ENCODE measurements at places on chromosomes 2 and 18. TPM values are rescaled to one million over a fixed set of nuclear protein-coding genes. Genes with fewer than 3 reads are reported as not detected.
A peak's percentile ranks its signal among the peaks of the same experiment; 100 is the strongest.

The LRRC30 gene
- total RNA-seq, result not detected

The CD207 gene
- 0.27 TPM for total RNA-seq

The LCT gene
- total RNA-seq, result not detected

The CYRIA gene
- 12.5 TPM for total RNA-seq

The CRYBA2 gene
- not detected for total RNA-seq

The VWC2L gene
- total RNA-seq, result not detected

The KCNF1 gene
- total RNA-seq, result 0.16 TPM

The SERPINB7 gene
- total RNA-seq, result not detected

The RUFY4 gene
- not detected for total RNA-seq

DNA sequence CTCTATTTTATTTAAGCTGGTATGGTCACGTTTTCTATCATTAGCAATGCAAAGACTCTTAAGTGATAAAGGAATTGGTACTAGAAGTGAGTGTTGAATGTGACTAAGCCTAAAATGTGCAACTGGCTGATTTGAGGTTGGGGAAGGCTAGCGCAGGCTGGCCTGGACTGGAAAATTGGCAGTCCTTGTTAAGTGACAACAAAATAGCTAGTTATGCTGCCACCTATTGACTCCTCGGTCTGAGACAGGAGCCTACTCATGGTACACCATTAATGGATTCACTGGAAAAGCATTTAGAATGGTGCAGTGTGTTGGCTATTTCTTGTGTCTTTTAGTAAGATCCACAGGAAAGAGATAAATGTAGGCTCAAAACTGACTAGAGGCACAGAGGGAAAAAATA lies 5.7 kb upstream of the WIPF1 start:
- H3K27ac ChIP-seq, result peak overlapping the region; percentile 33
- H3K27me3 ChIP-seq, result no peaks in the 10 kb centered on the region
- peak; percentile 77 for DNase-seq

- no peaks in the 10 kb centered on the region for H3K36me3 ChIP-seq
- no peak overlapping the region for H3K4me3 ChIP-seq
- no peak overlapping the region for H3K27ac ChIP-seq
- DNase-seq, result no peak
These were observed 206.1 kb downstream of the TFCP2L1 start for GRCh38 chr2:121078899-121079298.

GRCh38 chr18:27206411-27206810 lies 21.3 kb upstream of the CHST9 start:
- H3K27ac ChIP-seq, result no peak overlapping the region
- H3K27me3 ChIP-seq, result no peaks in the 10 kb centered on the region
- H3K36me3 ChIP-seq, result no peaks in the 10 kb centered on the region
- no peak overlapping the region for H3K4me3 ChIP-seq

GRCh38 chr2:232731470-232731869 lies 34.3 kb downstream of the GIGYF2 start:
- H3K27me3 ChIP-seq, result no peaks in the 10 kb centered on the region
- H3K4me3 ChIP-seq, result no peak overlapping the region
- no peak overlapping the region for H3K27ac ChIP-seq
- H3K36me3 ChIP-seq, result no peaks in the 10 kb centered on the region

GRCh38 chr2:18976168-18976961 lies 382.1 kb downstream of the OSR1 start:
- H3K27ac ChIP-seq, result peak overlapping the region; percentile 81
- DNase-seq, result peak; percentile 75
- peaks cover 44% of the 10 kb centered on the region for H3K4me1 ChIP-seq
- H3K27me3 ChIP-seq, result no peaks in the 10 kb centered on the region

DNA sequence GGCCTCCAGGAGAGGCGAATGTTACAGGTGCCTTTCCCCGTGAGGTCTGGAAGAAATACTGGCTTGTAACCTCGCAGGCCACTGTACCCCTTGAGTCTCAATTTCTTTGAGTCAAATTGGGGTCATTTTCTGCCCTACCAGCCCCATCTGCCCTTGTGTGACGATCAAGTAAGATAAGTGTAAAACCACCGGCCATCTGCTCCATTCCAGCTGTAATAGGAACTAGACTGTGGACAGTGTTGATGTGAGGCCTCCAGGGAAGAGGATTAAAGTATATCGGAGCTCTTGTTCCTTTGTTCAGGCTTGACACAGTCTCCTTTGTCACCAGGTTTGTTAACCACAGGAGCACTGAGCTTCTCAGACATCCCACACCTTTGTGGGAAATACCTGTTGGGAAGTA lies 65.6 kb downstream of the MRPS9 start:
- H3K36me3 ChIP-seq, result peaks cover 26% of the 10 kb centered on the region
- no peaks in the 10 kb centered on the region for H3K27me3 ChIP-seq

DNA sequence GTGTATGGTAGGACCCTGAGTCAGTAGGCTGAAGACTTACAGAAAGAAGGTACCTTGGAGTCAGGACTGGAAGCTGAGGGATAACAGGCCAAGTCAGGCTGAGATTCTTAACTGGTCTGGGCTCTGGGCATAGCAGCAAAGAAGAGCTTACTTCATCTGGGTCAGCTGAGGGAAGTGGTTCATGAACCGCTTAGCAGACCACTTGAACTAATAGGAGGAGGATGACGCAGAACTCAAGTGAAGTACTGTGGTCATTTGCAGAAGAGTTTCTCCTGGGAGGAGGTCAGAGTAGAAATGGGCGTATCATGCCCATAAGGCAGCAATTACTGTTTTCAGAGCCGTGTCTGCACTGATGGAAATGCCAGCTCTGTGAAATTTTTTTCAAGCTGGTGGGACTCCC lies 164.5 kb downstream of the LCLAT1 start:
- H3K4me1 ChIP-seq, result peaks cover 11% of the 10 kb centered on the region
- H3K27ac ChIP-seq, result no peak overlapping the region
- no peaks in the 10 kb centered on the region for H3K36me3 ChIP-seq
- DNase-seq, result no peak
- H3K4me3 ChIP-seq, result no peak overlapping the region

GRCh38 chr2:37343537-37344434 lies 644 bp upstream of the QPCT start:
- H3K27me3 ChIP-seq, result no peaks in the 10 kb centered on the region
- H3K27ac ChIP-seq, result peak overlapping the region; percentile 85
- no peak for DNase-seq

- H3K4me1 ChIP-seq, result peaks cover 36% of the 10 kb centered on the region
- no peaks in the 10 kb centered on the region for H3K36me3 ChIP-seq
- DNase-seq, result no peak
These were observed 270.6 kb upstream of the CHAC2 start for GRCh38 chr2:53497020-53497419.

GRCh38 chr2:173079973-173080860 lies 4.6 kb downstream of the MAP3K20 start:
- peak overlapping the region; percentile 97 for H3K27ac ChIP-seq
- no peak for DNase-seq
- H3K36me3 ChIP-seq, result no peaks in the 10 kb centered on the region
- H3K27me3 ChIP-seq, result no peaks in the 10 kb centered on the region
- peaks cover 60% of the 10 kb centered on the region for H3K4me1 ChIP-seq

GRCh38 chr2:3132466-3132865 lies 245.2 kb downstream of the EIPR1 start:
- H3K27ac ChIP-seq, result no peak overlapping the region
- DNase-seq, result no peak
- H3K36me3 ChIP-seq, result no peaks in the 10 kb centered on the region
- H3K27me3 ChIP-seq, result peaks cover 9% of the 10 kb centered on the region
- no peak overlapping the region for H3K4me3 ChIP-seq

- H3K4me3 ChIP-seq, result no peak overlapping the region
- no peaks in the 10 kb centered on the region for H3K36me3 ChIP-seq
- H3K27ac ChIP-seq, result no peak overlapping the region
- no peaks in the 10 kb centered on the region for H3K4me1 ChIP-seq
These were observed 35.9 kb upstream of the SLC14A1 start for GRCh38 chr18:45688113-45688512.

- no peaks in the 10 kb centered on the region for H3K4me1 ChIP-seq
- no peaks in the 10 kb centered on the region for H3K36me3 ChIP-seq
- H3K27ac ChIP-seq, result peak overlapping the region; percentile 39
- H3K4me3 ChIP-seq, result peak overlapping the region; percentile 36
- peaks cover 27% of the 10 kb centered on the region for H3K27me3 ChIP-seq
These were observed 82.1 kb downstream of the BIN1 start for GRCh38 chr2:127024769-127025358.

- peak overlapping the region; percentile 88 for H3K27ac ChIP-seq
- no peaks in the 10 kb centered on the region for H3K36me3 ChIP-seq
- no peaks in the 10 kb centered on the region for H3K27me3 ChIP-seq
- no peak overlapping the region for H3K4me3 ChIP-seq
These were observed 4.5 kb downstream of the ITM2C start for GRCh38 chr2:230868947-230869913.

GRCh38 chr2:206968134-206969086 lies 29.1 kb downstream of the CPO start:
- peaks cover 6% of the 10 kb centered on the region for H3K4me1 ChIP-seq
- H3K27me3 ChIP-seq, result no peaks in the 10 kb centered on the region
- H3K4me3 ChIP-seq, result no peak overlapping the region
- DNase-seq, result no peak
- no peaks in the 10 kb centered on the region for H3K36me3 ChIP-seq

- H3K4me1 ChIP-seq, result no peaks in the 10 kb centered on the region
- H3K36me3 ChIP-seq, result no peaks in the 10 kb centered on the region
- no peak overlapping the region for H3K27ac ChIP-seq
- no peak for DNase-seq
These were observed 44.4 kb downstream of the SPATS2L start for GRCh38 chr2:200350850-200351285.

- H3K4me1 ChIP-seq, result no peaks in the 10 kb centered on the region
- no peak overlapping the region for H3K27ac ChIP-seq
- H3K27me3 ChIP-seq, result no peaks in the 10 kb centered on the region
- H3K4me3 ChIP-seq, result no peak overlapping the region
- H3K36me3 ChIP-seq, result peaks cover 73% of the 10 kb centered on the region
- DNase-seq, result no peak
These were observed 37.9 kb downstream of the SS18 start for GRCh38 chr18:26052505-26052904.

GRCh38 chr2:219643788-219644398 lies 16.5 kb downstream of the SLC4A3 start:
- DNase-seq, result peak; percentile 59
- H3K4me3 ChIP-seq, result no peak overlapping the region
- H3K36me3 ChIP-seq, result no peaks in the 10 kb centered on the region
- H3K27ac ChIP-seq, result no peak overlapping the region

- no peak overlapping the region for H3K4me3 ChIP-seq
- DNase-seq, result no peak
- no peaks in the 10 kb centered on the region for H3K4me1 ChIP-seq
- H3K27ac ChIP-seq, result no peak overlapping the region
These were observed 260.7 kb upstream of the SESTD1 start for GRCh38 chr2:179525340-179525739.

DNA sequence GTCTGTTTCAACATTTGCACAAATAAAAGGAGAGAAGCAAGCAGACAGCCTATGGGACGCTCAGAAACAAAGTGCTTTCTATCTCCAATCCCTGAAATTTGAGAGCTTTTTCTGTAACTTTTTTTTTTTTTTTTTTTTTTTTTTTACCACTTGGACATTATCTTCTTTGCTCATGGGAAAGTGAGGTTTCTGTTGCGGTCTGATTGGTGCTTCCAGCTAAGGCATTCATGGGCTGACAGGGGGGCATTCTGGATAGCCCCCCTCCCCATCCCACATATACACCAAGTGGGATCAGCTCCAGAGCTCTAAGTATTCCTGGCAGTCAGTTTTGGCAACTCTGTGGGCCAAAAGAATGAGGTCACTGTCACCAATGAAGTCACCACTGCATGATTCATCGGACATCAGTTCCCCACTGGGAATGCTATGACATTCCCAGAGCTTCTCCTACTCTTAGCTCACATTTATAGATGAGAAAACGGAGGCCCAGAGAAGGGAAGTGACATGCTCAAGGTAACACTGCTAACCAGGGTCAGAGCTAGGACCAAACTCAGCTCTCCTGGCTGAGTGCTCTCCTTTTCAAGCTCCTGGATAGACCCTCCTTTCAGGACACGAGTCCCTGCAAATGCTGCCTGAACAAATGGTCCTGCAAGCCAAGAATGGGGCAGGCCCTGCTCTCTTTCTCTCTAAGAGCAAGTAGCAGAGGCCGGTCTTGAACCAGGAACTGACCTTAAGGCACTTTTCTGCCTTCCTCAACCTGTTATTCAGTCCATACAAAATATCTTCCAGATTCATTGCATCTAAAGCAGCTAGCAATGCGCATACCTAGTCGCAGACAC lies 61.3 kb downstream of the TMEM247 start:
- H3K27ac ChIP-seq, result peak overlapping the region; percentile 93
- no peak for DNase-seq
- peaks cover 35% of the 10 kb centered on the region for H3K4me1 ChIP-seq
- no peaks in the 10 kb centered on the region for H3K27me3 ChIP-seq
- H3K36me3 ChIP-seq, result peaks cover 2% of the 10 kb centered on the region

GRCh38 chr2:43751476-43751990 lies 22.3 kb upstream of the DYNC2LI1 start:
- DNase-seq, result no peak
- no peak overlapping the region for H3K4me3 ChIP-seq
- H3K4me1 ChIP-seq, result peaks cover 10% of the 10 kb centered on the region
- H3K27ac ChIP-seq, result no peak overlapping the region

DNA sequence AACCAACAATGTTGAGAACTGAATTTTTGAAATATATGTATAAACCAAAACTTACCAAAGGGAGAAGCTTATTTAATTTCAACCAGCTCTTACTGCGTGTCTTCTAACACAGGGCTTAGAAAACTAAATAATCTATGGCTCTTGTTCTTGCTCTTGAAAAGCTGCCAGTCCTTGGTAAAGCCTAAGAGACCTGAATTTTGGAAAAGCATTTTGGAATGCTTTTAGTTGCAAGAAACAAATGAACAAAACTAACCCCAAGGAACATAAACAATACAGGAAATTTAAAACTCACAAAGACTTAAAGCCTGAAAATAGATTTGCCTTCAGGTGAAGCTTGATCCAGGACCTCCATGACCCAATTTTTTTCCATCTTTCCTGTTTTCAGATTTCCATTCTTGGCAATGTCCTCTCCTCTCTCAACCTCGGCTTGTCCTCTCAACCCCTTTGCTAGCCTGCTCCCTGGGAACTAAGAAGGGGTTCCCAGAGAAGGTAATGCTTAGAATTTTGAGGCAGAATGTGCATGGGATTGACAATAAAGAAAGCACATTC lies 169.8 kb upstream of the NCK2 start:
- DNase-seq, result no peak
- no peaks in the 10 kb centered on the region for H3K36me3 ChIP-seq
- H3K4me1 ChIP-seq, result peaks cover 8% of the 10 kb centered on the region
- no peak overlapping the region for H3K4me3 ChIP-seq
- H3K27me3 ChIP-seq, result no peaks in the 10 kb centered on the region

GRCh38 chr18:1825296-1825695 lies 746.0 kb downstream of the METTL4 start:
- no peaks in the 10 kb centered on the region for H3K4me1 ChIP-seq
- H3K4me3 ChIP-seq, result no peak overlapping the region
- no peak overlapping the region for H3K27ac ChIP-seq
- DNase-seq, result no peak
- H3K36me3 ChIP-seq, result no peaks in the 10 kb centered on the region

DNA sequence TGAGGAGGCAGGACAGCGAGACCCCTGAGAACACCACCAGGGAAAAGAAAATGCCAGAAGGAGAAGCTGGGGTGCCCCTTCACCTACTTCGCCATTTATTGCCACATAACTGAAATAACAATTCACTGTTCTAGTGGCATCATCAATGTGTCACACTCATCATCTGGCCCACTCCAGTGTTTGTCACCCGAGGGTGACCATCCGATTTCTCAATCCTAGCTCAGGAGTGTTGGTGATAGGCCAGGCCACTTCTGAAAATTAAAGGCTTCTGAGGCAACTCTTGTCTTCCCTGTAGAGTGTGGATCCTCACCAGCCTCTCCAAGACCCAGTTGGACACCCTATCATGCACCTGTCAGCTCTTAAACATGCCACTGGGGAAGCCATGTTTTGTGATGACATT lies 62.9 kb upstream of the BZW1 start:
- DNase-seq, result no peak
- no peak overlapping the region for H3K27ac ChIP-seq
- no peaks in the 10 kb centered on the region for H3K4me1 ChIP-seq
- H3K27me3 ChIP-seq, result no peaks in the 10 kb centered on the region
- no peaks in the 10 kb centered on the region for H3K36me3 ChIP-seq
